ENCODE measurements at places on chromosomes 1 and 21. TPM values are rescaled to one million over a fixed set of nuclear protein-coding genes. Genes with fewer than 3 reads are reported as not detected.

GRCh38 chr21:36962098-36962780 lies 4.2 kb downstream of the HLCS start:
- no peak overlapping the region for H3K27ac ChIP-seq
- H3K27me3 ChIP-seq, result no peaks in the 10 kb centered on the region
- DNase-seq, result no peak
- H3K4me3 ChIP-seq, result no peak overlapping the region

- DNase-seq, result no peak
- H3K27ac ChIP-seq, result no peak overlapping the region
- no peaks in the 10 kb centered on the region for H3K27me3 ChIP-seq
- no peak overlapping the region for H3K4me3 ChIP-seq
These were observed 623.2 kb downstream of the LMO4 start for GRCh38 chr1:87951852-87952251.

DNA sequence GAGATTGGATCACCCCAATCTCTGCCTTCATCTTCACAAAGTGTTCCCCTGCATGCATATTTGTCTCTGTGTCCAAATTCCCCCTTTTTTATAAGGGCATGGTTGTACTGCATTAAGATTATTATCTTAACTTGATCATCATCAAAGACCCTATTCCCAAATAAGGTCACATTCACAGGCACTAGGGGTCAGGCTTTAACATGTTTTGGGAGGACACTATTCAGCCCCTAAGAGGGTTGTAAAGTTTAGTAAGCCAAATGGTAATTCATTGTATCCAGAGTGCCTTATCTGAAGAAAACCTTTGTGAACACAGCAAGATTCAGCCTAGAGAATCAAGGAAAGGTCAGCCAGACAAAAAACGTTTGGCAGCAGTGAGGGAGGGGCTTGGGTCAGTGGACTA lies 317.6 kb upstream of the PLD5 start:
- no peak overlapping the region for H3K4me3 ChIP-seq
- no peaks in the 10 kb centered on the region for H3K27me3 ChIP-seq
- DNase-seq, result no peak
- H3K27ac ChIP-seq, result no peak overlapping the region

DNA sequence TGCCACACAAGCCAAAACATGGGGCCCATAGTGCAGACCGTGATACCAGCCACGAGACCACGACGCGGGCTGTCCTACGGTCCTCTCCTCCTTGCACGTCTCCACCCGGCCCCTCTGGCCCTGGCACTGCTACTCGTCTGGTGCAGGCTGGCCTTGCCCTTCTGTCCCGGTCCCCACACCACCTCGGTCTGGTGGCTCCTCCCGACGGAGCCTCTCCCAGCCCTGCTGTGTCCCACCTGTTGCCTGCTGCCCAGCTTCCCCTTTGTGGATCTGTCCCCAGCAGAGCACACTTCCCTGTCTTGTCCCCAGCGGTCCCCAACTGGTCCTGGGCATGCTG lies 50.5 kb downstream of the MORN1 start:
- H3K27ac ChIP-seq, result no peak overlapping the region
- no peaks in the 10 kb centered on the region for H3K4me1 ChIP-seq
- H3K36me3 ChIP-seq, result no peaks in the 10 kb centered on the region
- no peak overlapping the region for H3K4me3 ChIP-seq

DNA sequence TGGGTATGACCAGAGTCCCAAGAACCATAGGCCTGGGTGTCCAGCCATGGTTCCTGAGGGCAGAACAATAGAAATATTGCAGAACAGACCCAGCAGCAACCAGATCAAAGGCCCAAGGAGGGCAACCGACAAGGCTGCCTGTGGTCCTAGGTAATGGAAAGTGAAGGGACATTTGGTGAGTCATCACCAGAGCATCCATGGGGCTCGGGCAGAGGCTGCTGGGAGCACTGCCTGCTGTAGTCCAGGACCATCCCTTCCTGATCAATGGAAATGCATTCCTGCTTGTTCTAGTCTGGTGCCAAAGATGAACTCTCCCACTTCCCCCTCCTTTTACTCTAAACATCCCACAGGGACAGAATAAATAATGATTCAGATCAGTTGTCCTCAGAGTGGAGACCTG lies 172.8 kb upstream of the CACNA1E start:
- H3K4me3 ChIP-seq, result no peak overlapping the region
- H3K36me3 ChIP-seq, result no peaks in the 10 kb centered on the region
- H3K4me1 ChIP-seq, result no peaks in the 10 kb centered on the region
- DNase-seq, result no peak
- H3K27me3 ChIP-seq, result no peaks in the 10 kb centered on the region

- no peak overlapping the region for H3K4me3 ChIP-seq
- DNase-seq, result no peak
- H3K27ac ChIP-seq, result no peak overlapping the region
- no peaks in the 10 kb centered on the region for H3K27me3 ChIP-seq
These were observed 16.4 kb upstream of the RNF186 start for GRCh38 chr1:19831441-19831840.

- no peaks in the 10 kb centered on the region for H3K27me3 ChIP-seq
- H3K27ac ChIP-seq, result no peak overlapping the region
- H3K4me3 ChIP-seq, result no peak overlapping the region
- DNase-seq, result no peak
- H3K4me1 ChIP-seq, result no peaks in the 10 kb centered on the region
- H3K36me3 ChIP-seq, result no peaks in the 10 kb centered on the region
These were observed 81.0 kb upstream of the SGIP1 start for GRCh38 chr1:66452982-66453381.

- no peaks in the 10 kb centered on the region for H3K27me3 ChIP-seq
- H3K36me3 ChIP-seq, result no peaks in the 10 kb centered on the region
- no peak overlapping the region for H3K4me3 ChIP-seq
- no peaks in the 10 kb centered on the region for H3K4me1 ChIP-seq
- no peak for DNase-seq
These were observed 402.6 kb downstream of the SIPA1L2 start for GRCh38 chr1:232227306-232227705.

- DNase-seq, result no peak
- H3K36me3 ChIP-seq, result no peaks in the 10 kb centered on the region
- no peaks in the 10 kb centered on the region for H3K27me3 ChIP-seq
- H3K27ac ChIP-seq, result peak overlapping the region; percentile 84
- peaks cover 83% of the 10 kb centered on the region for H3K4me1 ChIP-seq
- H3K4me3 ChIP-seq, result no peak overlapping the region
These were observed 44.2 kb upstream of the ECE1 start for GRCh38 chr1:21334214-21335087.

DNA sequence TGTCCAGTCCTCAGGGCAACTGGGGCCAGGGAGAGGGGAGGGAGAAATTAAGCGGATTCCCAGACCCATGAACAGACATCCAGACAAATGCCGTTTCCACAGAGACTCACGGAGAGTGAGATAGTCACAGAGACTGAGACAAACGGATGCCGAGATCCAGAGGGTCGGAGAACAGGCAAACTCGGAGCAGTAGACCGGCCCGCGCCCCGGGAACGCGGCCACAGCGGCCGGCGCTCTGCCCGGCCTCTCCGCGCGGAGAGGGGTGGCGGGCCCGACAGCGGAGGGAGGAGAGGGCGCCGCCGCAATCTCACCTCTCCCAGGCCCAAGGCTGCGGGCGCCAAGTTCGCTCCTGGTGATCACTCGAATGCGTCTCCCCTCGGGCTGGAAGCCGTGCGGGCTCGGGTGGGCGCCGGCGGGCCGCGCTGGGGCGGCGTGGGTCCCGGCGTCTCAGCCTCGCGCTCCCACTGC lies 831 bp upstream of the FOXD2 start:
- H3K4me3 ChIP-seq, result peak overlapping the region; percentile 70
- DNase-seq, result no peak
- no peaks in the 10 kb centered on the region for H3K36me3 ChIP-seq
- H3K4me1 ChIP-seq, result peaks cover 5% of the 10 kb centered on the region
- H3K27me3 ChIP-seq, result peaks cover 6% of the 10 kb centered on the region

DNA sequence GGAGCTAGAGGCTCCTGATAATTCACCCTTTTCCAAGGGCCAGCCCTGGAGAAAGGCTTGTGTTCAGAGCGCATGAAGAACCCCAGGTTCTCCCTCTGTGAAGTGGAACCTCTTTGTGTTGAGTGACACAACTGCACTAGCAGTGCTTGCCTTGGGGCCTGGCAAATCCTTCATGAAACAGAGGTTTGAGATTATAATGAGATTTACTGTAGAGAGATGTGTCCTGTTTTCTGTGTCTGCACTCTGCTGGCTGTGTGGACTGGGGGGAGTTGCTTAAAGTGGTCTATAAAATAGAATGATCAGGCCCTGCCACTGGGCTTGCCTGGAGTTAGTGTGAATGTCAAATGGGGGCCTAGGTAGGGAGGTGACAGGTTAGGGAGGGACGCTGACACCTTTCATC lies 11.5 kb upstream of the TNFRSF1B start:
- H3K27ac ChIP-seq, result no peak overlapping the region
- H3K4me3 ChIP-seq, result no peak overlapping the region
- H3K27me3 ChIP-seq, result no peaks in the 10 kb centered on the region
- H3K4me1 ChIP-seq, result no peaks in the 10 kb centered on the region
- H3K36me3 ChIP-seq, result no peaks in the 10 kb centered on the region

- H3K4me1 ChIP-seq, result no peaks in the 10 kb centered on the region
- no peaks in the 10 kb centered on the region for H3K27me3 ChIP-seq
- no peak overlapping the region for H3K27ac ChIP-seq
- H3K4me3 ChIP-seq, result no peak overlapping the region
These were observed 12.0 kb upstream of the LGR6 start for GRCh38 chr1:202181586-202181985.

- no peak overlapping the region for H3K4me3 ChIP-seq
- no peaks in the 10 kb centered on the region for H3K27me3 ChIP-seq
- no peaks in the 10 kb centered on the region for H3K36me3 ChIP-seq
- H3K27ac ChIP-seq, result no peak overlapping the region
- DNase-seq, result no peak
These were observed 74.6 kb downstream of the MAP3K7CL start for GRCh38 chr21:29205009-29205408.

DNA sequence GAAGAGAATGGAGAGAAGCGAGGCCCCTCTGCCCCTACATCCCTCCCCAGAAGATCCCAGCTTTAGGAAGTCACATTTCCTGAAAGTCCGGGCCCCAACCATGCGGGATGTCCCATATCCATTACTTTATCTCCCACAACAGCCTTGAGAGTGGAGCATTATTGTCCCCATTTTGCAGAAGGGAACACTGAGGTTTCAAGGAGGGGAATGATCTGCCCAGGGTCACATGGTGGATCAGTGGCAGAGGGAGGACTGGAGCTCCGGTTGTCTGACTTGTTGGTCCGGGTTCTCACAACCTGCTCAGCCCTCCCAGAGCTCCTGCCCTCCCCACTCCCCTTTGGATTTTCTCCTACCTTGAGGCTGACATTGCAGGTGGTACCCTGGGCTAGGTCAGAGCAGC lies 2.2 kb upstream of the CRYBG2 start:
- no peaks in the 10 kb centered on the region for H3K4me1 ChIP-seq
- H3K36me3 ChIP-seq, result no peaks in the 10 kb centered on the region
- H3K27me3 ChIP-seq, result no peaks in the 10 kb centered on the region
- H3K27ac ChIP-seq, result no peak overlapping the region
- H3K4me3 ChIP-seq, result no peak overlapping the region

GRCh38 chr1:194256010-194256409 lies 1069.6 kb upstream of the B3GALT2 start:
- no peaks in the 10 kb centered on the region for H3K36me3 ChIP-seq
- no peak overlapping the region for H3K4me3 ChIP-seq
- H3K4me1 ChIP-seq, result no peaks in the 10 kb centered on the region
- no peak for DNase-seq

GRCh38 chr1:233998891-233999290 lies 94.4 kb downstream of the SLC35F3 start:
- DNase-seq, result no peak
- H3K4me3 ChIP-seq, result no peak overlapping the region
- H3K27me3 ChIP-seq, result no peaks in the 10 kb centered on the region
- no peak overlapping the region for H3K27ac ChIP-seq

GRCh38 chr1:29121936-29122681 lies 1.6 kb downstream of the TMEM200B start:
- H3K27ac ChIP-seq, result peak overlapping the region; percentile 4
- H3K4me1 ChIP-seq, result no peaks in the 10 kb centered on the region
- peaks cover 6% of the 10 kb centered on the region for H3K36me3 ChIP-seq
- no peaks in the 10 kb centered on the region for H3K27me3 ChIP-seq
- peak overlapping the region; percentile 54 for H3K4me3 ChIP-seq

- no peaks in the 10 kb centered on the region for H3K27me3 ChIP-seq
- H3K36me3 ChIP-seq, result no peaks in the 10 kb centered on the region
- no peak for DNase-seq
These were observed 137.5 kb upstream of the HMGB4 start for GRCh38 chr1:33726274-33726804.

- peaks cover 25% of the 10 kb centered on the region for H3K4me1 ChIP-seq
- no peaks in the 10 kb centered on the region for H3K27me3 ChIP-seq
- H3K36me3 ChIP-seq, result no peaks in the 10 kb centered on the region
- peak overlapping the region; percentile 96 for H3K27ac ChIP-seq
- peak overlapping the region; percentile 83 for H3K4me3 ChIP-seq
- DNase-seq, result peak; percentile 40
These were observed 1.0 kb downstream of the SLC35D1 start for GRCh38 chr1:67052741-67053534.

GRCh38 chr1:36961062-36961615 lies 73.2 kb downstream of the GRIK3 start:
- DNase-seq, result no peak
- H3K4me3 ChIP-seq, result no peak overlapping the region
- no peak overlapping the region for H3K27ac ChIP-seq
- no peaks in the 10 kb centered on the region for H3K4me1 ChIP-seq

DNA sequence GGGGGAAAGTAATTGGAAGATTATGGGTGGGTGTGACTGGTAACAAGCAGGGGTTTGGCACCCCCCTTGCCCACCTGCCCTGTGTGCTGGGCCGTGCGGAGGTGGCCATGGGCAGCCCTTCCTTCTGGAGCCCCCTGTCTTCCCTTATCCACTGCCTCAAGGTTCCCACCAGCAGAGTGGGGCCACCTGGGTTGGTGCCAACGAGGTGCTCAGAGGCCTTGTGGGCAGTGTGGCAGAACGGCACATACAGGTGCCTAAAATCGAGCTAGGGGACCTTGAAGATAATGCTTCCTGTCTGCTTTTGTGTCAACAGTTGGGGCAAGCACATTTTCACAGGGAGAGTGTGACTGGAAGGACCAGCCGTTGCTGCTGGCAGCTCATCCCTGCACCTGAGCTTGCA lies 161.8 kb downstream of the PCBP3 start:
- no peaks in the 10 kb centered on the region for H3K4me1 ChIP-seq
- no peak overlapping the region for H3K4me3 ChIP-seq
- no peaks in the 10 kb centered on the region for H3K36me3 ChIP-seq
- H3K27ac ChIP-seq, result no peak overlapping the region
- H3K27me3 ChIP-seq, result no peaks in the 10 kb centered on the region
- DNase-seq, result no peak

The RIMS3 gene
- 0.55 TPM for total RNA-seq

The TRABD2B gene
- 1.6 TPM for total RNA-seq

The NPR1 gene
- total RNA-seq, result 1.6 TPM

The LORICRIN gene
- total RNA-seq, result not detected

The OR2T11 gene
- not detected for total RNA-seq

The H3-3A gene
- 218 TPM for total RNA-seq

The C1orf21 gene
- 5.6 TPM for total RNA-seq

The TNFRSF18 gene
- total RNA-seq, result not detected

The CEP104 gene
- 24.0 TPM for total RNA-seq

Data from pancreas (tissue), 10 donors.